Activated CD4-positive, CD25-positive, alpha-beta regulatory T cell (primary cell): ENCODE measurements at places on chromosomes 16 and 17.

- no peak for DNase-seq
Observed at GRCh38 chr16:81796583-81797346, 17.7 kb downstream of the PLCG2 start.

- no peak for DNase-seq
Observed at GRCh38 chr16:81589975-81590650, 145.5 kb downstream of the CMIP start.

DNA sequence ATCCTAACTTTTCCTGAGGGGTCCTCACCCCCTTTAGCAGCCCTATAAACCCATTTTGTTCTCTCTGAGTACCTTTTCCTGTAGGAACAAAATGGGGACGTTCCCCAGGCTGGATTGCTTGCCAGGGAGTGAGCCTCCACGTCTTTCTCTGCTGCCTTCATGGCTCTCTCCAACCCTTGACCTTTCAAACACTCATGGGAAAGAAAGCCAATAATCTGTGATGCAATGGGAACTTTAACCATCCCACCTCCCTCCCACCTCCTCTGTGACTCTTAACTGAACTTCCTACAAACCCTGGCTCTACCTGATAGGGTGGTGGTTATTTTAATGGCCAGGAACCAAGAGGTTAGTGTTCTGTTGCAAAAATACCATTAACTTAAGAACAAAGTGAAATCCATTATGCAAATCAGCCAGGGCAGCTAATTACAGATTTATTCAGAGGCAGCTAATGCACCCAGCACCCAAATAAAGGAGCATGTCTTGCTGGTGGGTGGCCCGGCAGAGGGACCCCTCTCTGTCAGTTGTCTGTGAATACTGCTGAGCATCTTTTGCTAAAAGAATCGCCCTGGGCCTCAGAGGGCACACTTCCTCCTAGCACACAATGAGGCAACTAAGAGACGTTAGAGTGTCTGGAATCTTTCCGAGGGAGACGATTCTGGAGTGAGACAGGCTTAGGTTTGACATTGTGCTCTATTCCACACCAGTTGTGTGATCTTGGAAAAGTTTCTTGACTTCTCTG, 3.0 kb downstream of the PIPOX start:
- DNase-seq: no peak

GRCh38 chr17:50661348-50661747, 26.7 kb downstream of the ABCC3 start:
- no peak for DNase-seq

- no peak for DNase-seq
Observed at GRCh38 chr16:50360779-50361178, 8.0 kb downstream of the BRD7 start.

DNA sequence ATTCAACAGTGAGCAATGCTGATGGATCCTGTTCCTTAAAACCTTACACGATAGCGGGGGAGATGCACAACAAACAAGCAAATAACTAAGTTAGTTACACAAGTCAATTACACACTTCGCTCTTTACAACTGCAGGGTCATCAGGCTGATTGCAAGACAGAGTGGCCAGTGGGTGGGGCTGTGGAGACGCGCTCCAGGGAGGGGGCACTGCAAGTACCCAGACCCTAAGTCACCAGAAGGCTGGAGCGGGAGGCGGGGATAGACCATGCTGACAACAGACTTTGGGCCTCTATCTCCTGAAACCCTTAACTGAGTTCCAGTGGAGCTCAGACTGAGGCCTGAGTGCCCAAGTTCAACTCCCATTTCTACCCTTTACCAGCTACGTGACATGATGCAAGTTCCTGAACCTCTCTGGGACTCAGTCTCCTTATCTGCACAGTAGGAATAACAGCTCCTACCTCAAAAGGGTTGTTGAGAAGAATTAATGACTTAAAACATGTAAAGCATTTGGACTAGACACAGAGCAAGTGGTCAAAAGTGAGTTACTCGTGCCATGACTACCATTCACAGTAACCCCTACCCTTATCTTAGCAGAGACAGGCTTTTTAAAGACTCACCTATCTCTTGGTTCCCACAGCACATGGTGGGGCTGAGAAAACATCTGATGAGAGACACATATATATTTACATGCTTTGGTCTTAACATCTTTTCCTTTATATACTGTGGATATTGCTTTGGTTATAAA, 10.4 kb downstream of the CPPED1 start:
- no peak for DNase-seq

DNA sequence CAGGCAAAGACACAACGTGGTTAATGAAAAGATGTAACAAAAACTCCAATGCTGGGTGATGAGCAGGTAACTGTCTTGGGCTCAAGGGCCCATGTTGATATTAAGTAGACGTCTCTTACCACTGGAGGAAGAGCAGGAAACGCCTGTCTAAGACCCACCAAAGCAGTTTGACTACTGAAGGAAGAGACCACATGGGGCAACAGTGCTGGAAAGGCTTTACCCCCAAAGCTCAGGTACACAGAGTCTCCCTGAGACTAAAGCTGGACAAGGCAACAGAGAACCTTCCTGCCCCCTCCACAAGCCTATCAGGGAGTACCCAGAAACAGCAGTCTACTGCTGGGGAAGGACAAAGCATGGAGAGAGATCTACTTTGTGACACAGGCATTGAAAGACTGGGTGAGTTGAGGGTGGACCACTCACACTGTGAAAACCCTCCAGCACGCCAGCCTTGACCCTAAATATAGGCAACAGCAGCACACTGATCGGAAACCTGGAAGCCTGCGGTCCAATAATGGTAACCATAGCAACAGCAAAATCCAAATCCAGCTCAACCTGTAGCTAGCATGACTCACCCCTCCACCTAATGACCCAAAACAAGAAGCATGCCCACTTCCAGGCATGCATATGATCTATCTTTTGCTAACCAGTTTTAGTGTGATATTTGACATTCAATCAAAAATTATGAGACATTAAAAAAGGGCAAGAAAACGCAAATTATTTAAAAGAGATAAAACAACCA, 270.5 kb upstream of the SDK2 start:
- no peak for DNase-seq

DNA sequence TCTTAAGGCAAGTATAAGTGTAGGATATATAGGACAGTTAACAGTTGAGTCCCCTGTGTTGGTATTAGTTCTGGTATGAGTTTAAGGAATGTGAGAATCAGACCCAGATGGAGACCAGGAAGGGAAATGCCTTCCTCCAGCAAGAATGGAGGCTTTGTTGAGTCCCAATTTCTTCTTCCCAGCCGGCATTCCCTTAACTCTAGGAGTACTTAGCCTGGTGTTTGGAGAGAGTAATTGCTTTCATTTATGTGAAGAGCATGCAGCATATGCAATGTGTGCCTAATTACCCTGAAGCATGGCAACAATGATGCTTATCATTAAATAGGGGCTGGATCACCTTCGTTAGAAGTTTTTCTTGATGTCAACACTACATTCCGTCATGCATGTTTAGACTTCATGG, 225.9 kb upstream of the XYLT1 start:
- no peak for DNase-seq

DNA sequence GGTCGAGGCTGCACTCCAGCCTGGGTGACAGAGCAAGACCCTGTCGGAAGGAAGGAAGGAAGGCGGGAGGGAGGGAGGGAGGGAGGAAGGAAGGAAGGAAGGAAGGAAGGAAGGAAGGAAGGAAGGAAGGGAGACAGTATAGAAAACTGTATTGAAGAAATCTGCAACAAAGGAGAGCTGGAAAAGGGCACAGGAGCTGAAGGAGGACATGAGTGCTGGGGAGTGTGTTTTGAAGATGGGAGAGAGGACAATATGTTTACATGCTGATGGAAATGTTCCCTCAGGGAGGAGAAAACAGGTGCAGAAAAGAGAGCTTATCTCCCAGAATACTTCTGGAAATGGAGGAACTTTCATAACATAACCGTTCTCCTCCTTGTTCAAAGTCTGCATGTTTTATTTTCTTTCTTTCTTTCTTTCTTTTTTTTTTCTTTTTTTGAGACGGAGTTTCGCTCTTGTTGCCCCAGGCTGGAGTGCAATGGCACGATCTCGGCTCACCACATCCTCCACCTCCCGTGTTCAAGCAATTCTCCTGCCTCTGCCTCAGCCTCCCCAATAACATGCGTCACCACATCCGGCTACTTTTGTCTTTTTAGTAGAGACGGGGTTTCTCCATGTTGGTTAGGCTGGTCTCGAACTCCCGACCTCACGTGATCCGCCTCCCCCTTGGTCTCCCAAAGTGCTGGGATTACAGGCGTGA, 2.7 kb upstream of the HAP1 start:
- no peak for DNase-seq

- DNase-seq: no peak
Observed at GRCh38 chr17:60678118-60678444, 430 bp downstream of the BCAS3 start.

GRCh38 chr16:68469796-68470460, 21.6 kb upstream of the SMPD3 start:
- no peak for DNase-seq
